NCI-H526 (cell line): ENCODE measurements at places on chromosomes 2 and 18.

DNA sequence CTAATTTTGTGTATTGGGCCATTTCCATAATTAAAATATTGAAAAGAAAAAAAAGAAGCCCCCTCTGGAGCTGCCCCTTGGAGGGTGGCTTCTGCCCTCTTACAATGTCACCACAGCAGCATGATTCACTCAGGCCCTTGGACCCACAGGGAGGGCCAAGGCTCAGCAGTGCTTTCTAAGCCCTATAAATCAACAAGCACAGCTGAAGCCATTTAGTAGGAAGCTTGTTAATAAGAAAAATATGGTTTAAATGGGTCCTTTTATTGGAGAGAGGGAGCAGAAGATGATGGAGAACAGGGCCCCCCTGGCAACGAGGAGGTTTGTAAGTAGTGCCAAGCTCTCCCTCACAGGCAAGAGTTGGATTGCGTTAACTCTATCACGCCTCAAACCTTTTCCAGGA lies 107.6 kb upstream of the FZD7 start:
- no peak for DNase-seq

GRCh38 chr2:5690286-5690685 lies 1.9 kb upstream of the SOX11 start:
- DNase-seq: no peak

GRCh38 chr2:20666005-20666303 lies 990 bp upstream of the GDF7 start:
- DNase-seq: no peak

- DNase-seq: no peak
These were observed 46.1 kb upstream of the CYTIP start for GRCh38 chr2:157489983-157490382.

GRCh38 chr2:237900891-237901831 lies 41.7 kb downstream of the RAMP1 start:
- peak; percentile 83 for DNase-seq

DNA sequence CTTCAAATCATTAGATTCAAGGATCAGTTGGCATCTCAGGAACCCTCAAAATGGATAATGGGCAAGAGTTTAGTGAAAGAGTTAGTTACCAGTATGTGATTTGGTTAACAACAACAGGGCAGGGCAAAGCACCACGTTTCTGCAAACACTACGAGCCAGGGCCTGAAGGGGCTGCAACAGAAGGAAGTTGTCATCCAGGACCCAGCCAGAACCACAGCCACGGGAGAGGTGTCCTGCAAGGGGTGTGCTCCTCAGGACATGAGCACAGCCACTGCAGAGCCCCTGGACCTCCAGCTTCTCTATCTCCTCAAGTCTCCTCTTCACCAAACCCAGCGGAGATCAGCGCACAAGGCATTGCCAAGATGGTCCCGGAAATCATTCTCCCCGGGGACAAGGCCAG lies 173.3 kb upstream of the PIEZO2 start:
- no peak for DNase-seq

DNA sequence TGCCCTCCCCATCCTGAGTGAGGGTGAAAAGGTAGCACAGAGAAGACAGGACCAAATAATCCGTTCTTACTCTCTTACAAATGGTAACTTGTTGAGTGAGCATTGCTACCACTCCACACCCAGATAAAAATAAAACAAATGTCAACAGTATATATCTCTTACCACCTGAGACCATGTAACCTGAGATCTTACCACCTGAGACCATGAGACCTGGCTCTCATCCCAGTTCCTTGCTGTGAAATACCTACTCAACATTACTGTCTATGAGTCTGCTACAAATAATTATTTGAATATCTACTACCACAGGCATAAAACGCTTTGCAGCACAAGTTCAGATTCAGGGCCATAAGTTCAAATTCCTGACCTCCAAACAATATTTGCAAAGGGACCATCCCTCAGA lies 234.7 kb downstream of the C1D start:
- peak; percentile 73 for DNase-seq

GRCh38 chr2:156883804-156884203 lies 373.7 kb upstream of the GALNT5 start:
- DNase-seq: no peak

- no peak for DNase-seq
These were observed 8.2 kb downstream of the DPP4 start for GRCh38 chr2:162065767-162066166.

- peak; percentile 23 for DNase-seq
These were observed 201.5 kb upstream of the ZSWIM2 start for GRCh38 chr2:187050409-187050998.

GRCh38 chr2:195763866-195764265 lies 106.8 kb downstream of the SLC39A10 start:
- DNase-seq: no peak

GRCh38 chr18:43587538-43588153 lies 310.4 kb upstream of the SYT4 start:
- DNase-seq: no peak
